ENCODE measurements at places on chromosomes 6 and 20.
A peak's percentile ranks its signal among the peaks of the same experiment; 100 is the strongest.

DNA sequence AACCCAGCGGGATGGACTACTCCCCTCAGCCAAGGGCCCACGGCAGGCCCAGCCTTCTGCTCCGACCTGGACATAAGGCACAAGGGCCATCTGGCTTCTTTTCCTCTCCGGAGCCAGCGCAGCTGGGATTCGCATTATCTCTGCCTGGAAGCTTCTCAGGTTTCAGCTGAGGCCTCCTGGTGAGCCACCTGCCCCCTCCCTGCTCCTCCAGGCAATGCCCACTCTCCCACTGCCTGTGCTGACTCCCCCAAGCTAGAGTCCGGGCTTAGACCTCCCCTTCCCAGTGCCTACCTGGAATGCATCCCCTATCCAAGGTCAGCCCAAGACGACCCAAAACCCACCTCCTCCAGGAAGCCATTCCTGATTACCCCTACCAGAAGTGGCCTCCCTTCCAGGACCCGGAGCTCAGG lies 60.7 kb downstream of the EZR start:
- DNase-seq, result no peak

DNA sequence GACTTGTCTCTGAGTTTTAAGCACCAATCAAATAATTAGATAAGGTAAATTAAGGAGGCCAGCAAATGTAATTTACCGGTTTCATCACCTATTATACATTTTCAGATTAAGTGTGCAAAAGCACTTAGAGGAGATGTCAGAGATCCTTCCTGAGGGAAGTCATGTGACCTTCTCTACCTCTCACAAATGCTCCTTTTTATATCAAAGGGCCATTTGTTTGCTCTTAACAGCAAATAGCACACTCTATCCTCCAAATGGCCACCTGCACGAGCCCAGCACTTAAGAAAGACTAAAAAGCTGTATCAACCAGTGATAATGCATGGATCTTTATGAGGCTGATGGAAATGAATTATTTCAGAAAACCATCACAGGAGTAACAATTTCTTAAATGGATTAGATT lies 149.4 kb downstream of the ELOVL4 start:
- no peak for DNase-seq

DNA sequence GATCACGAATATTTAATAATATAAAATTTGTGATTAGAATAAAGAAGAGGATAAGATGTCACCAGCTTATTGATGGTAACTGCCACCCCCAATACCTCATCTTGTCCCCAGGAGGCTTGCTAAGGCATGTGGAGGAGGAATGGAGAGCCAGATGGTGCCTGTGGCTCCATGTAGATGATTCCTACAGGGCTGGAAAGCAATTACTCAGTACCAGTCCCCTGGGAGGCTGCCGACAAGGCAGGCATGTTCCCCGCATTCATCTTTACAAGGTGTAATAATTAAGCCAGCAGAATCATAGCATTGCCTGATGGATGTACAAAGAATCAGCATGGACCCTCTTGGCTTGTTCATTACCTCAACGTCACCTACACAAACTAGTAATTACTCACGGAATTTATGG lies 155.3 kb downstream of the PLCB1 start:
- DNase-seq, result no peak

DNA sequence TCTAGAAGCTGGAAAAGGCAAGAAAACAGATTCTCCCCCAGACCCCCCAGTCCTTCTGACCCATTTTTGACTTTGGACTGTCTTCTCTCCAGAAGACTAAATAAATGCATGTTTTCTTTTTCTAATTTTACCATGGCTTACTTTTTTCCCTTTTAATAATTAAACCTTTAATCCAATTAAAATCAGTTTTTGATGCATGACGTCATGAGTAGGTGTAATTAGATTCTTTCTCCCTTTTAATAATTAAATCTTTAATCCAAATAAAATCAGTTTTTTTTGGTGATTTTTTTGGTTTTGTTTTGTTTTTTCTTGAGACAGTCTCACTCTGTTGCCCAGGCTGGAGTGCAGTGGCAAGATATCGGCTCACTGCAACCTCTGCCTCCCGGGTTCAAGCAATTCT lies 13.2 kb upstream of the NCOA5 start:
- no peak for DNase-seq

- DNase-seq, result no peak
These were observed 462.6 kb downstream of the TBC1D32 start for GRCh38 chr6:120871416-120872261.

DNA sequence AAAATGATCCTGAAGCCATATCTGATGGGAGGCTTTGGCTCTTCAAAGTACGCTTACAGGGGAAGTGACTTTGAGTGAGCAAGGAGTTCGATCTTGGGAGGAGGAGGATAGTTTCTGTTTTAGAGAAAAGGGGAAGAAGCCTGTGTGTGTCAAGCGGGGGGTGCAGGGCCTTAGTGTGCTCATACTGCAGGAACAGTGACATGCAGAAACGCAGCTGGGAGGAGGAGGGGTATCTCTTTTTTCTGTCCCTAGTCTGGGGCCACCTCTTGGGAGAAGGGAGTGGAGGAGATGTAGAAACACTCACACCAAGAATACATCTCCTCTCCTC lies 19.8 kb downstream of the SIRPD start:
- DNase-seq, result no peak

GRCh38 chr20:20568604-20569205 lies 143.7 kb downstream of the RALGAPA2 start:
- no peak for DNase-seq

- no peak for DNase-seq
These were observed 57.8 kb upstream of the NKAIN2 start for GRCh38 chr6:123745895-123746294.

- no peak for DNase-seq
These were observed 13.2 kb downstream of the CARMIL1 start for GRCh38 chr6:25292384-25292783.

- DNase-seq, result no peak
These were observed 651.0 kb upstream of the SLC35B3 start for GRCh38 chr6:9086331-9086730.

DNA sequence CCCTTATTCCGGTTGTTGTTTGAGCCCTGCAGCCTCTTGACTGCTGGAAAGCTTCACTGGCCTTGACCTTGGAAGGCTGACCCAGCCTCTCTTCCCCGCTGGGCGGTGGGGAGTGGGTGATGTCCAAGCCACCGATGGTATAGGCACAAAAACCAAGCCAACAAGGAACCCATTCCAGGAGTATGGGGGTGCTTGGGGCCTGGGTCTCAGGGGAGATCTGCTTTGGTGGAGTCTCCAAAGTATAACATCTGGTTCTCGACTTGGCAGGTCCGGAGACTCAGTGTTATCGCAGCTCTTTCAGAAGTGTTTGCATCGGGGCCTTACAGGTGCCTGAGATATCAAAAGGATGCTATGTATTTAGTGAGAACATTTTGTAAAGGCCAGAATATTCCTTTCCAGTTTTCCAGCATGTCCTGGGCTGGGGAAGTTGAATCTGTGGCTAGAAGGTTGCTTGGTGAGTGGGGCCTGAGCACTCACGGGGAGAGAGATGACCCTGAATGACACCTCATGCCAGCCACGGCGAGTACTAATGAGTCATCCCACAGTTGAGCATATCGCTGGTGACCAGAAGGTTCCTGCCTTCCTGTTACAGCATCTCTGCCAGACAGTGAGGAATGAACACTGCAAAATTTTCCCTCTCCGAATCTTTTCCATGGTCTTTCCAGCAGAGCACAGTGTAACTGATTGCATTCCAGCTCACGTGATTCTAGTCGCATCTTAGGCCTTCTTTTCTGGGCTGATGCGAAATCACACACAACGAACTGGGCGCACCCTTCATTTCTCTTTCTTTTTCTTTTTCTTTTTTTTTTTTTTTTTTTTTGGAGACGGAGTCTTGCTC lies 133.9 kb downstream of the ZDHHC14 start:
- peak; percentile 74 for DNase-seq

Data from C1 segment of cervical spinal cord (tissue), 14 donors.